ENCODE measurements at places on chromosomes 1 and 21.

GRCh38 chr21:43328185-43328957 is 98.6 kb downstream of the SIK1 start:
- no peak for DNase-seq

DNA sequence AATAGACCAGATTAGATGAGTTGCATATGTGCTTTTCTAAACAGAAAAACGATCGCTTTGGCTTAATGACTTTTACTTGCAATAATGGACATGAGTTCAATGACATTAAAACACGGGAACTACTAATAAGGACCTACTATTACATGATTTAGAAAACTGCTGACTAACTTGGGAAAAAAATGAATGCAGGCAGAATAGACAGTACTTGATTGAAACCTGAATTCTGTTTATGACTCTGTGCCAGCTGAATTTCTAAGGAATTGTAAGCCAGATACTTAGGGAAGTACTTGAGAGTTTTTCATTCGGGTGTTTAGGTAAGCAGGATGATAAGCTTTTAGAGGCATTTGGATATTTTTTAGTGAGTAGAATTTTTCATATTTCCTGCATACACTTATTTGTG is 12.0 kb downstream of the ADGRL2 start:
- DNase-seq, result no peak

DNA sequence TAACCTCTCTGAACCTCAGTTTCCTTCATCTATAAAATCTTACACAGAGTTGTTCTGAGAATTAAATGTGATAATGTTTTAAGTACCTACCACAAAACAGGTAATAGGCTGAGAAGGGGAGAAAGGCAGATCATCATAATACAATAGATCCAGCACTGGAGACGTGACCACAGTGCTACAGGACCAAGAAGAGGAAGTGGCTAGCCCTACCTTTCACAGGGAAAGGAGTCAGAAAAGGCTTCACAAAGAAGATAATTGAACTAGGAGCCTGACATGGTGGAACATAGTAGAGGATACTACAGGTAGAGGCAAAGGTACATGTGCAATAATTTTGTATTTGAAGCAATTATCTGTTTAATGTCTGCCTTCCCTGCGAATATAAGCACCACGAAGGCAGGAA is 45.1 kb downstream of the ERI3 start:
- DNase-seq, result no peak

DNA sequence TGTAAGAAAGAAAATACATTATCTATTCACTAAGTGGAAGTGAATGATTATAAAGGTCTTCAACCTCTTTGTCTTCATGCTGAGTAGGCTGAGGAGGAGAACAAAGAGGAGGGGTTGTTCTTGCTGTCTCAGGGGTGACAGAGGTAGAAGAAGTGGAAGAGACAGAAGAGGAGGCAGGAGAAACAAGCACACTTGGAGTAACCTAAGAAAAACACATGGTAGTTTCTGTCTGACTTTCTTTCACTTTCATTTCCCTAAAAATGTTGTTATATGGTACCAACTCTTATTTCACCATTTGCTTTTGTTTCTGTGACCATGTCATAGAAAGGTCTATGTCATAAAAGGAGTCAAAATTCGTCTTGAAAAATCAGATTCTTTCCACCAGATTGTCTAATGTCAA is 696.6 kb upstream of the BRINP3 start:
- DNase-seq, result no peak

- DNase-seq, result no peak
Measured at GRCh38 chr21:32930673-32931072, 95.1 kb upstream of the OLIG2 start.

- DNase-seq, result no peak
Measured at GRCh38 chr1:184806296-184806721, 51.7 kb upstream of the EDEM3 start.

- DNase-seq, result no peak
Measured at GRCh38 chr1:201692555-201693394, 136.2 kb upstream of the IPO9 start.

GRCh38 chr1:214044438-214045214 is 56.9 kb downstream of the PROX1 start:
- no peak for DNase-seq

GRCh38 chr21:35020902-35021301 is 28.2 kb downstream of the RUNX1 start:
- no peak for DNase-seq

- no peak for DNase-seq
Measured at GRCh38 chr1:41282679-41283317, 40.7 kb upstream of the SCMH1 start.

- no peak for DNase-seq
Measured at GRCh38 chr1:33188572-33189275, 6.9 kb upstream of the TRIM62 start.

DNA sequence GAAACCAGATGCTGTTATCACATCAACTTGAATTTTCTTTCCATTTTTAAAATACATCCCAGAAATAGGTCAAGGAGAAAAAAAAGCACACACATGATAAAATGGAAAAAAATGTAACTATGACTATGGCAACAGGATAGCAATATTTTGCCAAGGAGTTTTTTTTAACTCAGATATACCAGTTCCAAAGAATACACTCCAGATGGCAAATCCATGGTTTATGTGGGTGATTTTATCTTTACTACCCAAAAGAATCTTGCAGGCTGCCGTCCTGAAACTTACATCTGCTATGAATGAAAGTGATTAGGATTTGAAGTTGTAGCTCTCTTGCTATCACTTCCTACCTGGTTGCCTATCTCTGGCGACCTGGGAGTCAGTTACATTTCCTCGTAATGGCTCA is 91.0 kb upstream of the PLPPR4 start:
- DNase-seq, result no peak

Data from non-pigmented ciliary epithelial cell (primary cell).